ENCODE measurements at places on chromosomes 11 and 22.

GRCh38 chr22:48881326-48881980, 946.2 kb downstream of the BRD1 start:
- no peak for DNase-seq

- no peak for DNase-seq
Observed at GRCh38 chr11:34575261-34575660, 45.6 kb upstream of the EHF start.

- no peak for DNase-seq
Observed at GRCh38 chr11:83456566-83456965, 170.4 kb upstream of the CCDC90B start.

GRCh38 chr11:71554996-71555395, 6.8 kb downstream of the KRTAP5-9 start:
- no peak for DNase-seq

GRCh38 chr11:10625982-10626311, 57.5 kb upstream of the LYVE1 start:
- no peak for DNase-seq

- DNase-seq: no peak
Observed at GRCh38 chr11:108947654-108948570, 283.0 kb downstream of the DDX10 start.

DNA sequence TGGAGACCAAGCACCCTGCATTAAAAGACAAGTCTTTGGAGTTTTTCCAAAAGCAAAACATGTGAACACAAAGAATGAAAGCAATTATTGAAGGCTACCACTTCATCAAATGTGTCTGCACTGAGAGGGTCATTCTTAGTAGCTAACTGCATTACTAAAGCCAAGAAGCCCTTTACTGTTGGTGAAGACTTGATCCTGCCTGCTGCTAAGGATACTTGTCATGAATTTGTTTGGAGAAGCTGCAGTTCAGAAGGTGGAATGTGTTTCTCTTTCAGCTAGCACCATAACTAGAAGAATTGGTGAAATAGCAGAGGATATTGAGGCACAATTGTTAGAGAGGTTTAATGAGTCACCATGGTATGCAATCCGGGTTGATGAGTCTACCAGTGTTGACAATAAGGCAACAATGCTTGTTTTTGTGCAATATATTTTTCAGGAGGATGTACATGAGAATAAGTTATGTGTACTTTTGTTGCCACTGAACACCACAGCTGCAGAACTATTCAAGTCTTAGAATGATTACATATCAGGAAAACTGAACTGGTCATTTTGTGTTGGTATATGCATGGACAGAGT, 457.3 kb upstream of the ISX start:
- no peak for DNase-seq

- DNase-seq: no peak
Observed at GRCh38 chr11:35990170-35990569, 46.3 kb downstream of the LDLRAD3 start.

- DNase-seq: no peak
Observed at GRCh38 chr11:103406357-103406756, 297.1 kb downstream of the DYNC2H1 start.

- DNase-seq: no peak
Observed at GRCh38 chr22:42321908-42322561, 51.6 kb upstream of the TCF20 start.

DNA sequence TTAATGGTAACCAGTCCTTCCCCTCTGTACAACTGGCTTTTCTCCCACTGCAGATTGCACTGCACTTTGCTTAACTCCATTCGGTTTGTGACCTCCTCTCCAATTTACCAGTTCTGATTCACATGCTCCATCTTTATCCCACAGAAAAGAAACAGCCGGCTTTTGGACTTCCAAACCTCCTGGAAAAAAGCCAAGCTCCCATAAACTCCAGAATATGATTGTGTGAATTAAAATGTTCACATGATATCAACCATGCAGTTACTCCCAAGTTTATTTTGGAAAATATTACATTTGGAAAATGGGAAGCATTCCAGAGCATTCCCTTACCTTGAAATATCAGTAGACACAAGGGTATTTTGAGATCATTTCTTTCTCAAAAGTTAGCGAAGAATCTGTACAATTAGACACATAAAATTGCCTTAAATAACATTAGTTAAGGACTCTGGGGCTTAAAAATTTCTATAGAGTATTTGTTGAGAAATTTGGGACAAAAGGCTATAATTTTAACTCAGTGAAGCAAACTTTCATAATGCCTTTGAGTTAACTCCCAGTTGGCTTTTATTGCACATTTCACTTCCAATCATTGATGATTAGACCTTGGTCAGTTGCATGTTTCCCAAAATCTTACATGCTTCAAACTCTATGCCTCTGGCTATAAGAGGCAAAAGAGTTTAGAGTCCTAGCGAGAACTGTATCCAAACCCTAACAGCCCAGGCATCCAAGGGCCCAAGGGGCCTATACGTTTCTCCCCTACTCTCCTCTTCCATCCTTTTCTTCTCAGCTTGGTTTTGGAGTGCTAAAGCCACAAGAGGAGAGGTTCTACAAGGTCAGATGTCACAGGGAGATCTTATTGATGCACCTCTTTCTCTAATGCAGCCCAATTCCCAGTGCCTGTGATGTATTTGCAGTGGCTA, 23.6 kb upstream of the TMEM135 start:
- no peak for DNase-seq

GRCh38 chr11:6616596-6617250, 2.5 kb downstream of the TPP1 start:
- no peak for DNase-seq

DNA sequence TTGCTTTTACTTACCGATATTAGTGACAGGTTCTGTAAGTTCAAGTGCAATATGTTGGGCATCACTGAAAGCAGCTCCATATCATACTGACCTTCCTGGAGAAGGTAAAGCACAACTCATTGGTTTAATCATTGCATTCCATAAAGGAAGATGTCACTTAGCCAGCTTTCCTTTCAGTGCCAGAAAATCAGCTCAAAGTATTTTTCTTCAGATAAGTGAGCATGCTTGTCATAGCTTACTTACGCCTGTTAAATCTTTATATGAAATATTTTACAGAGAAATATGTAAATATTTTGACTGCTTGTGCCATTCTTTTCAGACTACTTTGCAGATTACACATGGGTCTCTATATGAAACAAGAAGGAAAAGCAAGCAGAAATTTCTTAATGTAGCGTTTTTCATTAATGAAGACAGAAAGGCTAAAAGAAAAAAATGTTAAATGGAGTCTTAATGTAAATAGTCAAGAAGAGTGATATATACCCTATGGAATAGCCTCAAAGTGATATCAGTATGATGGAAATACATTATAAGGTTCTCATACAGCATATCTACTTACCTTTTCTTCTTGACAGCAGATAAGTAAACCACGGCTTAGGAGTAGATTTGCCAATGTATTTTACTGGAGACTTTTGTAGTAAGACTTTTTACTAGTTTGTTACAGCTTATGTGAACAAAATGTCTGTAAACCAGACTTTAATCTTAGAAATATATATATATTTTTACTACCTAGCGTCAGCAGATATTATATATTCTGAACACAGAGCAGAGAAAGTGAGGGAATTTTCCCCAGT, 649.7 kb downstream of the METTL15 start:
- no peak for DNase-seq

DNA sequence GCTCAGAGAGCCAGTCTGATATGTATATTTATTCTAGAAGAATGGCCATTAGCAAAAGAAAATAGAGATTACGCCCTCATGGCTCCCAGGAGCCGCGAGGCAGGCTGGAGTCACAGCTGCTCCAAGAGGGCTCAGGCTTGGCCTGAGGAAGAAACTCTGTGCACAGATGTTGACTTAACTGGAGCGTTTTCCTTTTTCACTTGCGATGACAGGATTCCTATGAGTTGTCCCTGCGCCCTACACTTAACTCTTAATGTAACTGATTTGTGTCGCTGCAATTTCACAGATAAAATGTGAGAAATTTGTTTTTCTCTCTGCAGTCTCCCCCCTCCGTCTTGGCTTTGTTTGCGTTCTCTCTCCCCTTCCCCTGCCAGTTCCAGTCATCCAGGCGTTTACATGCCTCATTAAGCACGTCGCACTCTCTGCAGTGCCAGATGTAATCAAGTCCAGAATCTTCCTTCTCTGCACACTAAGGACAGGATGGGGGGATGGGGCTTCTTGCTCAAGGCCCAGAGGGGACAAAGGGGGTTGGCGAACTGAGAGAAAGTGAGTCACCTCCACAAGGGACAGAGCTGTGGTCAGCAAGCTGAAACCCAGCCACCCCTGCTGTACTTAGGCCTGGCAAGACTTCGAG, 1060.1 kb downstream of the NTM start:
- DNase-seq: peak; percentile 22

- DNase-seq: no peak
Observed at GRCh38 chr22:29002603-29003002, 59.0 kb downstream of the C22orf31 start.

DNA sequence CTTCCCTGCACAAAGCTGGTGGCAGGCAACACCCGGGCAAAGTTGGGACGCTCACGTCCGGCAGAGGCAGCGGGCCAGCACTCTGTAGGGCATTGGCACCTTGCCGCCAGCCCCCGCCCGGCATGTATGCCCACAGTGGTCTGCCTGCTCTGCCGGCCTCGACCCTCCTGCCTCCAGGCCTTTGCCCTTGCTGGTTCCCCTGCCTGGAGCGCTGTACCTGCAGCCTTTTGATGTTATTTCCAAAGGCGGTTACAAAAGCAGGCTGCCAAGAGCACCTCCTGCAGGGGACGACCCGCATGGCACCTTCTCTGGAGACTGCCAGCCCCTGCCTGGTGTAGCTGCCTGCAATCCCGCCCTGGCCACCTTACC, 56.5 kb upstream of the SHISAL1 start:
- peak; percentile 20 for DNase-seq

DNA sequence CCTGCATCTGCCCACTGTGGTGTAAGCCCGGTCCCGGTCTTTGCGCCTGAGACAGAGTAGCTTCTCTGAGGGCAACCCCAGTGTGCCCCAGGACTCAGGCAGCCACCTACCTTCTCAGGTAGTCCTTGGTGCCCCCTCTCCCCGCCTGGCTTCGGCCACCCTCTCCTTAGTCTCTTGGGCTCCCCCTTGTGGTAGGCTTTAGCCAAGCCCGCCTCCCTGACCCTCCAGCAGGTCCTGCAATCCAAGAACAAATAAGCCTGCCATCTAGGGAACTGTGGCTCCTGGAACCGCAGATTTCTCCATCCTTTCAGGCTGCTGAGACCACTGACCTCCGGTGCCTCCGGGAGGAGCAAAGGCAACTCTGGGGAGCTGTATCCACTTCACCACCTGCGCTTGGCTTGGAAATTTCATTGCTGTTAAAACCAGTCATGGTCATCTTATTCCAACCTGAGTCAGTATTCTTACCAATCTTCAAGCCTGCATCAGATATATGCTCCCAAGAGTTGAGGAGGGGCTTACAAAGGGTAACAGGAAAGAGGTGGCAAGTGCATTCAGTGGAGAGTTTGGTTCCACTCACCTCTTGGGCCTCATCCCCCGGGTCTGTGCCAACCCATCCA, 52.8 kb upstream of the TENM4 start:
- DNase-seq: peak; percentile 95

GRCh38 chr11:101407324-101407723, 176.5 kb downstream of the TRPC6 start:
- no peak for DNase-seq

DNA sequence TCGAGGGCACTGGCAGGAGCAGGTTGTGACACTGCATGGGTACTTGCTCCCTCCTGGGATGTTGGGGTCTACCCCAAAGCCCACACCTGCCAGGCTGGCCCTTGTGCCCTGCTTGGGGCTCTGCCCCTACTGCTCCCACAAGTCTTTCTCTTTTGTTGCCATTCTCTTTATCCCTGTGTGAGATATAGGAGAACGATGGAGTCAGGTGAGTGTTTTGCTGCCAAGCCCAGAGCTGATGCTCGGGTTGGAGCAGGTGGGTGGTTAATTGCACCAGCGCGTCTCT, 292.6 kb downstream of the TBC1D22A start:
- no peak for DNase-seq

DNA sequence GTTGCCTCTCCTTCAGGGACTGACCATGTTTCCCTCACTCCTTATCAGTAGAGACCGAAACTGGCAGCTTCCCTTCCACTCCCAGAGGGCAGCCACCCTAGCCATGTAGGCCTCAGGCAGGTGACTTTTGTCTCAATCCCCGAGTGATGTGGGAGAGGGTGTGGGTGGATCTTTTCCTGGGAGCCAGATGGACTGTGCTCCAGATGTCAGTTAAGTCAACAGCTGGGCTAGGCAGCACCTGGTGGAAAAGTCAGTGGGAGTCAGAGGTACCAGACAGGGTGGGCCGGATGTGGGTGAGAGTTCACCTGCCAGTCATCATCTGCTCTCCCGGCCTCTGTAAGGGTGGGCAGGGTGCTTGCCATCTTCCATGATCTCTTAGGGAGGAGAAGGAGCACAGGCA, 1.9 kb downstream of the BANF1 start:
- peak; percentile 26 for DNase-seq

DNA sequence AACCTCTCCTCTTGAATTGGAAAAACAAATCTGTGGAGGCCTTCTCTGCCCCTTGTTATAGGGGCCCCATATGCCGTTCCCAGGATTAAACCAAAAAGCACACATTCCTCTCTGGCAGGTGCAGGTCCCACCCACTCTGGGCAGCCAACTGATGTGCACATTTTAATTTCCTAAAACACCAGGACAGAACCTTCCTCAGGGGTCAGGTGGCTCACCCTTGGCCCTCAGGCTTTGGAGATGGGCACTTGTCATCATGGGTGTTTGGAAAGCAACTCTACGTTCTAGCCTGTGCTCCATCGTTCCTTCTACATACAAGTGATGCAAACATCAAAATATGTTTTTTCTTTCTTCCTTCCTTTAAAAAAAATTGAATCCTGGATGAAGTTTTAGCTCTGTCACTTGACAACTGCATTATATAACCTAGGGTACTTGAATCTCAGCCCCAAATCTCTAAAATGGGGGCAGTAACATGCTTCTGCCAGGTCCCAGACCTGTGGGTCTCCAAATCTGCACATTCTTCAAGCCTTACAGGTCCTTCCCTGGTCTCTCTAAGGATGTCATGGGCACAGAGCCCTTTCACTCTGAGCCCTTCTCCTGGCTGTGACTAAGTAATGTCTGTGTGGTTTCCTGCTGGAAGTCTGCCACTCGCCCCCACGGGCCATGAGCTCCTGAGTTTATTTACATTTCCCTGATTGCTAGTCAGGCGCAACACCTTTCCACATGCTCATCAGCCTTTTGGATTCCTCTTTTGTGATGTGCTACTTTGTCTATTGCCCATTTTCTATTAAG, 43.8 kb downstream of the KCNQ1OT1 start:
- peak; percentile 79 for DNase-seq

- peak; percentile 60 for DNase-seq
Observed at GRCh38 chr11:110433393-110434333, 3.9 kb downstream of the FDX1 start.
